ENCODE measurements at places on chromosomes 3 and 15. TPM values are rescaled to one million over a fixed set of nuclear protein-coding genes. Genes with fewer than 3 reads are reported as not detected.

- no peak for DNase-seq
- H3K4me3 ChIP-seq: no peak overlapping the region
- H3K27ac ChIP-seq: no peak overlapping the region
- H3K4me1 ChIP-seq: no peaks in the 10 kb centered on the region
Measured at GRCh38 chr15:65561934-65562333, 31.7 kb downstream of the HACD3 start.

DNA sequence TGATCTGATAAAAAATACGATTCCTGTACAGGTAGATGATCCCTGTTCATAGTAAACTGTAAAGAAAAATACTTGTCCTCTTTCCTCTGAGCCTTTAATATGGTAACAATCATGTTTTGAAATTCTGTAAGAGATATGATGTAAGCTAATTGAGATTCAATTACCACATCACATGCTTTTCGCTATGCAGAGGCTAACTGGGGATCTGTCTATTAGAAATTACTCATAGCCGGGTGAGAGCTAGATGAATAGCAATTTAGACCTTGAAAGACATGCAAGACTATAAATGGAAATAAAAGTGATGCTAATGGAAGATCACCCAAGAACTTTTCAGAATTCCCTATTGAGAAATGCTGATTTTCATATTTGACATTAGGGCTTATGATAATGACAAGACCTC is 579.9 kb upstream of the ZNF717 start:
- no peak overlapping the region for H3K27ac ChIP-seq
- no peak overlapping the region for H3K4me3 ChIP-seq
- no peaks in the 10 kb centered on the region for H3K27me3 ChIP-seq
- DNase-seq: no peak
- no peaks in the 10 kb centered on the region for H3K36me3 ChIP-seq

DNA sequence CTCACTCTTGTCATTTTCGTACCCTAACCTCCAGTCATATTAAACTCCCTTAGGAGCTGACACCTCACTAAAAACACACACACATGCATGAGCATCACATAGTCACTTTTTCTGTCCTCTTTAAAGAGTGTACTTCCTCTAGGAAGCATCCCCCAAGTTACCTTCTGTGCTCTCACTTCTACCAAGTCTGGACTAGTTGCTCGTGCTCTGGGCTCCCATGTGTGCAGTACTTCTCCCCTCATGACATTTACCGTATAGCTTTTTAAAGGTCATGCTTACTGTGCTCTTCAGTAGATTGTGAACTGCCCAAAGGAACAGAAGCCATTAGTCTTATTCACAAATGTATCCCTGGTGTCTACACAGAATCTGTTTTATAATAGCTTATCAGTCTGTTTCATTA is 42.0 kb downstream of the CRYBG3 start:
- peaks cover 2% of the 10 kb centered on the region for H3K4me1 ChIP-seq
- no peaks in the 10 kb centered on the region for H3K27me3 ChIP-seq
- H3K36me3 ChIP-seq: peaks cover 7% of the 10 kb centered on the region
- no peak overlapping the region for H3K27ac ChIP-seq
- H3K4me3 ChIP-seq: no peak overlapping the region

DNA sequence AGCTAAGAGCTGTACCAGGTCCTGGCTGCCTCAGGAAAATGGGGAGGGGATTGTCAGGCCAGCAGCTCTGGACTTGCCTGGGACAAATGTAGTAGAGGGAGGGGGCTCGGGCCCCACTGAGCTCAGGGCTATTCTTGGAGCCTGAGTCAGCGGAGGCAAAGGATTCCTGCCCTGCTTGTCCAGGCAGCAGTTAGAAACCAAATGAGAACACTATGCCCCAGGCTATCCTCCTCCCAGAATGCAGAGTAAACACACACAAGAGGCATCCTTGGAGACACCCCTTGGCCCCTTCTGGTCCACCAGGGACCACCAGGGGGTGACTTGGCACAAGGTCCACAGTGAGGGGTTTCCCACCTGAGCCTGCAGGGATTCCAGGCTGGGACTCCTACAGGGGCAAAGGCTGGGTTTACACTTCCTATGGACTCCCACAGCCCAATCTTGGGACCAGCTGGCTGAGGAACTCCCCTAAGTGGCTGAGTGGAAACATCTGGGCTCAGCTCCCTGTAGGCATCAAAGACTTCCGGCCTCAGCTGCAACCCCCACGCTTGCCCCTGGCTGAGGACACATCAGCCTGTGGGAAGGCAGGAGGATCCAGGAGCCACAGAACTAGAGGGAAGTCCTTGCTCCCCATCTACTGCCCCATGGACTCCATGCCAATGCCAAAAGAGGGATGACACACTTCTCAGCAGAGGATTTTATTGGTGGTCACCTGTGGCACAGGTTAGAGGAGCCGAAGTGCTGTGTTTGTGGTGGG is 3.4 kb upstream of the COL7A1 start:
- peaks cover 84% of the 10 kb centered on the region for H3K4me1 ChIP-seq
- H3K4me3 ChIP-seq: peak overlapping the region; percentile 4
- peak overlapping the region; percentile 90 for H3K27ac ChIP-seq
- DNase-seq: no peak

DNA sequence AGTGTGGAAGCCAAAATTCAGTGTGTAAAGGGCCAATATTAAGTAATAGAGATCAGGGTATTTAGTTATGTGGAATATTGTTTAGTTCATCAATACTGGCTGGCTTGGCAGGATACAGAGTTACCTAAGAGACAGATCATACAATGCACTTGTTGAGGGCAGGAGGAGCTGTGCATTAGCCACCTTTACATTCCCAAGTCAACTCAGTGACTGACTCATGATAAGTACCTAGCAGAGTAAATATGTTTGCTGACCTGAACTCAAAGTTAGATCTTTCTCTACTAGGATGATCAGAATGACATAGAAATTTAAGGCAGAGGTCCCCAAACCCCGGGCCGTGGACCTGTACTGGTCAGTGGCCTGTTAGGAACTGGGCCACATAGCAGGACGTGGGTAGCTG is 3.5 kb upstream of the ABHD17C start:
- no peak overlapping the region for H3K27ac ChIP-seq
- H3K36me3 ChIP-seq: no peaks in the 10 kb centered on the region
- peaks cover 21% of the 10 kb centered on the region for H3K4me1 ChIP-seq

- no peaks in the 10 kb centered on the region for H3K27me3 ChIP-seq
- peaks cover 5% of the 10 kb centered on the region for H3K4me1 ChIP-seq
- H3K36me3 ChIP-seq: no peaks in the 10 kb centered on the region
- DNase-seq: no peak
Measured at GRCh38 chr3:39261726-39262125, 18.1 kb downstream of the CX3CR1 start.

DNA sequence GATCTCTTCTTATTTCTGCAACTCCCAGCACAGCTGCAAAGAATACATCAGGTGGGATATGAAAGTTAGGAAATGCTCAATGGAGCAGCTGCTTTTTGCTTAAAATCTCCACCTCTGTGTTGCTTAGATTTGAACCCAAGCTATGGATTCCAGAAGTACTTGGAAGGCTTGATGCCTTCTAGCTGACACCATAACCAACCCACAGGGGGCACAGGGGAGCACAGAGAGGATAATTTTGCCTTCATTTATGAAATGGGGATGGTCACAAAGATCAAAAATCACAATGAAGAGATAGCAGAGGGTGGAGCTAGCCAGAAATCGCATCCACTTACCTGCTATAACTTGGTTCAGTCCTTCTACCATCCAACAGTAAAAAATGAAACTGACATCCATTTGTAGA is 75.7 kb downstream of the DUT start:
- no peaks in the 10 kb centered on the region for H3K36me3 ChIP-seq
- H3K27me3 ChIP-seq: no peaks in the 10 kb centered on the region
- H3K4me3 ChIP-seq: no peak overlapping the region
- no peak overlapping the region for H3K27ac ChIP-seq

DNA sequence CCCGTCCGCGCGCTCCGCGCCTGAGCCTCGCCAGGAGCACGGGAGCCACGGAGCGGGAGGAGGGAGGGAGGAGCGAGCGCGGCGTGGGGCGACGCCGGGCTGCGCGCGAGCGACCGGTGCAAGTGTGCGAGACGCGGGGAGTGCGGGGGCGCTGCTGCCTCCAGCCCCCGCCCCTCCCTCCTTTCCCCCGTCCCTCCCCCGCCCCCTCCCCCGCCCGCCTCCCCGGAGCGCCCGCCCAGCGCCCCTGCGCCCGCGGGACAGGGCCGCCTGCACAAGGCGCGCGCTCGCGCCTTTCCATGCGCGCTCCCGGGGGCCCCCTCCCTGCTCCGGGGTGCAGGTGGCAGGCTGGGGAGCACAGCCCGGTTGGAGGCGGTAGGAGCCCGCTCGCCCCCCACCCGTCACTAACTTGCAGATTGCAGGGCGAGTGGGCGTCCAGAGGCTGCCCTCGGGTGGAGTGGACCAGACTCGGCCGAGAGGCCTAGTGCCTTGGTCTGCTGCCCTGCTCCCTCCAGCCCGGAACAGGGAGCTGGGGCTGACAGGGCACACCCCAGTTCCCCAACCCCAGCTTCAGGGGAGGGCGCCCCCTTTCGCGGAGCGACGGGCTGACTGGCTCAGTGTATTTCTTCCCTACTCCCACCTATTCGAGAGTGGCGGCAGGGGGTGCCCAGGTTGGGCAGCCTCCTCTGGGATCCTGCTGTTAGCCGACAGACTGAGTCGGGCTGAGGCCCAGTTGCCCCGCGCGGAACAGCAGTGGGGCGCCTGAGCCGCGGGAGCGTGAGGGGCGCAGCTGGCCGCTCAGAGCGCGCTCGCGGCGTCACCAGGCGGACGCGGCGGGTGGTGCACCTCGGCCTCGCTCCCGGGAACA is at the start of gene WNT7A:
WNT7A (minus strand) TSS at position 126 of the 865 bp plus-strand sequence. CDS start 255 bp downstream, outside the sequence.
- H3K27me3 ChIP-seq: peaks cover 76% of the 10 kb centered on the region
- H3K4me1 ChIP-seq: peaks cover 29% of the 10 kb centered on the region
- no peak within 1 kb of the TSS for H3K27ac ChIP-seq
- peak within 1 kb of the TSS; percentile 54 for H3K4me3 ChIP-seq

GRCh38 chr3:10386121-10386520 is 65.2 kb upstream of the SEC13 start:
- H3K4me3 ChIP-seq: no peak overlapping the region
- no peak overlapping the region for H3K27ac ChIP-seq
- no peaks in the 10 kb centered on the region for H3K27me3 ChIP-seq

- no peak overlapping the region for H3K27ac ChIP-seq
- H3K36me3 ChIP-seq: no peaks in the 10 kb centered on the region
- H3K4me1 ChIP-seq: peaks cover 38% of the 10 kb centered on the region
- H3K4me3 ChIP-seq: no peak overlapping the region
- DNase-seq: no peak
Measured at GRCh38 chr3:150722267-150722666, 18.5 kb upstream of the ERICH6 start.

GRCh38 chr3:30107531-30107930 is 498.9 kb upstream of the TGFBR2 start:
- no peaks in the 10 kb centered on the region for H3K4me1 ChIP-seq
- no peak for DNase-seq
- H3K36me3 ChIP-seq: no peaks in the 10 kb centered on the region
- no peaks in the 10 kb centered on the region for H3K27me3 ChIP-seq
- no peak overlapping the region for H3K27ac ChIP-seq
- no peak overlapping the region for H3K4me3 ChIP-seq

DNA sequence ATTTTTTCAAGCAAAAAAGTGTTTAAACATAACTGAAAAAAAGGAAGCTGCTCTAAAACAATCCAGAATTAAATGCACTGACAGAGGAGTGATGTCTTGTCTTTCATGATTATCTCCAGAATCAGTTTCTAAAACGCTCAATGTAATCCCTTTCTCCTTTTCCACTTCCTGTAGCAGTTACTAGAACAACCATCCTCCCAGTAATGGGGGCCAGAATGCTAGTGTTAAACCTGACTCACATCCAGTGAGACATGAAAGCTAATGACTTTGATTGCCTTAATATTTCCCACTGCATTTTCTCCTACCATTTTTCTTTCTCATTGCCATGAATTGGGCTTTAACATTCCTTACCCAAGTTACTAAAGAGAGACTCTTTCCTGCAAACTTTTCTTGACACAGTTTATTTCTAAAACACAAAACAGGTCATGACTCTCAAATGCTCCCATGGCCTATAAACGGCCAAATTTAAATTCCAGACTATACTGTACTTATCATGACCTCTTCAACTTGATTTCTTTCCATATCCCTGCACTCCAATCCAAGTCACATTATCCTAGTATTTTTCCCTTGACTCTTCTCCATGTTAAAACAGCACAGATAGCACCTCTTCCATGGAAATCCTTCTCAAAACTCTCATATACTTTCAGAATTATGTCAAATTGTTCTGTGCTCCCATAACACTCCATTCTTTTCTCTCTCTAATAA is 341.4 kb downstream of the NAALADL2 start:
- no peak overlapping the region for H3K27ac ChIP-seq
- no peaks in the 10 kb centered on the region for H3K27me3 ChIP-seq
- no peaks in the 10 kb centered on the region for H3K36me3 ChIP-seq
- no peak overlapping the region for H3K4me3 ChIP-seq
- no peak for DNase-seq

DNA sequence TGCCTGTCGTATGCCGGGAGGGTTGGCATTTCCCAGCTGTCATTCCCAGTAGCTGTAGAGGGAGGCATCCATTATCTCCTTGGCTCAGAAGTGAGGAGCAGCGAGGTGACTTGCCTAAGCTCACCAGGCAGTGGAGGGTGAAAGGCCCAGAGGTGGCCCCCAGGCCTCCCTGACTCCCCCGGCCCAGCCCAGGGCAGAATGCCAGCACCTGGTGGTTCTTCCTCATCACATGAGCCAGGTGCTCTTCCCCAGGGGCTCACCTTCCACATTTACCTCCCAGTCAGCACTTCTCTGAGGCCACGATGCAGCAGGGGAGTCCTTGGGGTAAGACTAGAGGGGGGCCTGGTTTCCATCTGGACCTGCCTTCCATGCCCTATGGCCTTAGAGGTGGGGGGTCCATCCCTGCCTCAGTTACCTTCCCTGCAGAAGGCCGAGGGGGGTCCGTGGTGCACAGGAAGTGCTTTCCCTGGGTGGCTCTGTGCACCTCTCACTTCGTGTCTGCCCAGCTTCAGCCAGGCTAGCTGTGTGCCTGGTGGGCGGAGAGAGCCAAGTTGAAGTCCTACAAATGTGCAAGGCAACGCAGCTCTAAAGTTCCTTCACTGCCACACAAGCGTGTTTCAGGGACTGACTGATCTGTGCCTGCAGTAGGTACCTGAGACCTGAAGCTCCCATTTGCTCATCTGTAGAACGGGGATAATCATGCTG is 70.3 kb upstream of the PLXNA1 start:
- H3K4me3 ChIP-seq: no peak overlapping the region
- DNase-seq: no peak
- H3K36me3 ChIP-seq: no peaks in the 10 kb centered on the region

DNA sequence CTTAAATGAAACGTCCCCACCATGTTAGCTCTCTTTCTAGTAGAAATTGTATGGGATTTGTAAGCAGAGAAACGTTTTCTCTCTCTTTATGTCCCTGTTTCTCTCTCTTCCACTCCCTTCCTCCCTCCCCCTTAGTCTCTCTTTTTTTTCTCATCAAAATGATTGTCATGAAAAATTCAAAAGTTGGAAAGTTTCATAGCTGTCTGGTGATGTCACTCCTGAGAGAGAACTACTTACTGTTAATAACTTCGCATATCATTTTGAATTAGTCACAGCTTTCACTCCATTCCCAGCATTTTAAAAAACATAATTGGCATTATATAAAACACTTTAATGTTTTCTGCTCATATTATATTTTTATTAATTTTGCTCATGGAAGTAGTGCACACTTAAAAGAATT is 331.1 kb downstream of the C3orf38 start:
- H3K4me1 ChIP-seq: no peaks in the 10 kb centered on the region
- no peak overlapping the region for H3K4me3 ChIP-seq
- no peak for DNase-seq
- H3K27ac ChIP-seq: no peak overlapping the region

Gene ZMYND10
- total RNA-seq: 1.6 TPM

Gene SLC12A1
- not detected for total RNA-seq

Gene C3orf22
- total RNA-seq: not detected

Gene CHL1
- 39.5 TPM for total RNA-seq

Gene GHRL
- total RNA-seq: 0.80 TPM

Gene OSTN
- not detected for total RNA-seq

Gene AADACL2
- 73.3 TPM for total RNA-seq

Gene SHC4
- 1.6 TPM for total RNA-seq

Gene CLRN1
- not detected for total RNA-seq

Gene HTR3E
- not detected for total RNA-seq

Gene EEF1AKMT4
- 11.8 TPM for total RNA-seq

Gene WDR49
- total RNA-seq: not detected

Gene MUC20
- total RNA-seq: 4.9 TPM

All from suprapubic skin (tissue), 4 donors.